ENCODE measurements at places on chromosomes 1 and 21.

DNA sequence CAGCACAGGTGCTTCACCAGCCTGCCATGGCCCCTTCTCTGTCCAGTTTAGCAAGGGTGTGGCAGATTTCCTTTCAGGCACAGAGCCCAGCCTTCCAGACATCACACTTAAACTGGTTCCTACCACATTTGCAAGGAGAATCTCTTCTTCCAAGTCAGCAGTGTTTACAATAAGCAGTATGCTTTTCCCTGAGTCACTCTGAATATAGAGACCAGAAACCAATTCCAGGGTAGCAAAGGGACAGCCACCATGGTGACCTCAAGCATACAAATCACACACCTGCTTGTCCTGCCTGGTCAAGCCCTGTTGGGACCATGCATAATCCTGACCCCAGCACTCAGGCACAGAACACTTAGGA lies 8.7 kb upstream of the CBR3 start:
- DNase-seq, result no peak

DNA sequence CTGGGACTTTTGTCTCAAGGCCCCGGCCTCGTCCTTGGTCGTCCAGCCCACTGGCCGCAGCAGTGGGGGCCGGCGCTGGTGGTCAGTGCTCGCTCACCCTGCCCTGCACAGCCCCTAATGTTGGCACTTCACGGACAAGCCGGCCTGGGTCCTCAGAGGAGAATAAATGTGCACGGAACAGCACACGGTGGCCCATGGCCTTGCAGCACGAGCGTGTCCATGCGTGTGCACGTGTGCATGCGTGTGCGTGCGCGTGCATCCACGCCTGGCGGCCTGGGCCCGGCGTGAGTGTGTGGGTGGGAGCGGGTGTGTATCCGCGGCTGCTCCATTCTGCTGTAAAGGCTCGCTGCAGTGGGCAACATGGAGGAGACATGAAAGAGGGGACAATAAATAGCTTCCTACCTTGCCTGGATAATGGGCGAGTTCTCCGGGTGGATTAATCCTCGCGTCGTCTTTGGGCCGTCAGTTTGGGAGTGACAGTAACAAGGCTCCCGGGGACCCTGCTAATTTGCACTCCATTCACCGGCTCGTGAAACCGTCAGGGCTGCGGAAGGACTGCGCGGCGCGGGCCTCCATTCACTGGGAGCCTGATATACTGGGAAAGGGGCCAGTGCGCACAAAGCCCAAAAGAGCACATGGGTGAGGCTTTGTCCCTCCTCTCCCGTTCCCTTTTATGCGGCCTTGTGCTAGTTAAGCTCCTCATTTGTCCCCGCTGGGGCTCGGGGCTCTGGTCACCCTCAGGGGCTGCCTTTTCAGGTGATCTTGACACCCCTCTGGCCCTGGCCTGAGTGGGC lies 142.8 kb downstream of the PRDM16 start:
- no peak for DNase-seq

GRCh38 chr1:243507001-243507671 lies 251.3 kb downstream of the SDCCAG8 start:
- no peak for DNase-seq

DNA sequence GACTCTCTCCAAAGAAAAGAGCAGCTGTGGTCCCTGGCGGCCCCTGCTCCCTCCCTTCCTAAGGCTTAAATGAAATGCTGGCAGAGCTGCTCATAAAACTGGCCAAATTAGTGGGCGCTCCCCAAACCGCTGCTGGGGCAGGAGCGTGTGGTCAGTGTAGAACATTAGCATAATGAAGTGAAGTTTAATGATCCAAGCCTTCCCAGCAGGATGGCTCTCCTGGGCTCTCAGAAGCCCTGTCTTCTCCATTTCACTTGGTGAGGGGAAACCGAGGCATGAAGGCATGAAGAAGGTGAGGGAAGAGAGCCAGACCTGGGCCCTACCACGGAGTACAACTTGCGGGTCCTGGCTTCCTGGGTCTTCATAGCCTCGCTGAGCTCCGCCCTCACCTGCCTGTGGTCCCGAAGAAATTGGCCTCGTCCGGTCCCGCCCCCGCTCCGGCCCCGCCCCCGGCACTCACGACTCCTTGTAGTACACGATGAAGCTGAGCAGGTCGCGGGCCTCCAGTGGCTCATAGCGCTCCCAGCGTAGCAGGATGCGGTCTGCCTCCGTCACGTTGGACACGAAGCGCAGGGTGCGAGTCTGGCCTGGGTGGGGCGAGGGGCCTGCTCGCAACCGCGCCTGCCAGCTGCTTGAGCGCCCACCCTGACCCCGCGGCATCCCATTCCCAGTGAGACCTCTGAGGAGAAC lies 10.3 kb downstream of the INSRR start:
- no peak for DNase-seq

GRCh38 chr1:234586892-234587485 lies 23.0 kb downstream of the IRF2BP2 start:
- no peak for DNase-seq

- no peak for DNase-seq
These were observed 28.4 kb downstream of the WDR26 start for GRCh38 chr1:224406216-224406615.

DNA sequence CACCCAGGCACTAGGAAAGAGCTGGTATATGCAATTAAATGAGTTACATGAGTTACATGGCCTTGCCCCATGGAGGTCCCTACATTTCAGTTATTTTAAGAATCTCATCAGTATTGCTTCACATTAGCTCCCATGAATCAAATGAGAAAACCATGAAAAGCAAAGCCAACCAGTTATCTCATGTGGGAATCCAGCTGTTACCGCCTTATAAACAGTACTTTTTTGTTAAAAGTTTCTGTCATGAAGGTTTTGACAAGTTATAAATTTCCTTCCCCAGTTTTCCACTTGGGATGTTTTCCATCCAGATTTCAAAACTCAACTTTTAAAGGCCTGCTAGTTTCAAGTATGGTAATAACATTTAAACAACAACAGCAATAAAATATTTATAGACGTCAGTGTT lies 544.8 kb downstream of the NUF2 start:
- DNase-seq, result no peak

- DNase-seq, result no peak
These were observed 8.5 kb downstream of the SH3BGRL3 start for GRCh38 chr1:26288311-26288941.

GRCh38 chr1:39933956-39934941 lies 20.7 kb upstream of the MFSD2A start:
- DNase-seq, result peak; percentile 65

GRCh38 chr1:20152599-20152930 lies 13.4 kb downstream of the PLA2G2F start:
- no peak for DNase-seq

DNA sequence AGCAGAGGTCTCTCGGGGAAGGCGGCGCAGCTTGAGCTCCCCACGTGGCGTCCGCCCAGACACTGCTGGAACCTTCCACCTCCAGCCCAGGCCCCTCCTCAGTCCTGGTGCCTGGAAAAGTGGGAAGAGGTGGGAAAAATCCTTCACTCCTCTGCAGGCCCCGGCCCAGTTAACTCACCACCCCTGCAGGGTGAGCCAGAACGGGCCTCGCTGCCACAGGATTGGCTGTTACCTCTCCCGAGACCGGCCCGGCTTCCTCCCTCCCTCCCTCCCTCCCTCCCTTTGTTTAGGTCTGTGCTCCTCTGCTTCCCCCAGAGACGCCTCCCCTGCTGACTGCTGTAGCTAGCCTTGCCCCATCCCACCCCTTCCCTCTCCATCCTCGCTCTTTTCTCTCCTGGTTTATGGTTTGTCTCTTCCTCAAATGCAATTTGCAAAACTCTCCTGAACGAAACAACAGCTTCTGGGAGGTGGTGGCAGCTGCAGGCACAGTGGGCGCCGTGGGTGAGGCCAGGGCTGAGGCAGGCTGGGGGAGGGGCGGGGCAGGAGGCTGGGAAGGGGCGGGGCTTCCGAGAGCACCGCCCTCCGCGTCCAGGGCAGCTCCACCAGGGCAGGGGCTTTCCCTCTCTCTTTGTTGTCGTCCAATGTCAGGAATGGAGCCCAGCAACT lies 6.5 kb downstream of the CAPN9 start:
- no peak for DNase-seq

DNA sequence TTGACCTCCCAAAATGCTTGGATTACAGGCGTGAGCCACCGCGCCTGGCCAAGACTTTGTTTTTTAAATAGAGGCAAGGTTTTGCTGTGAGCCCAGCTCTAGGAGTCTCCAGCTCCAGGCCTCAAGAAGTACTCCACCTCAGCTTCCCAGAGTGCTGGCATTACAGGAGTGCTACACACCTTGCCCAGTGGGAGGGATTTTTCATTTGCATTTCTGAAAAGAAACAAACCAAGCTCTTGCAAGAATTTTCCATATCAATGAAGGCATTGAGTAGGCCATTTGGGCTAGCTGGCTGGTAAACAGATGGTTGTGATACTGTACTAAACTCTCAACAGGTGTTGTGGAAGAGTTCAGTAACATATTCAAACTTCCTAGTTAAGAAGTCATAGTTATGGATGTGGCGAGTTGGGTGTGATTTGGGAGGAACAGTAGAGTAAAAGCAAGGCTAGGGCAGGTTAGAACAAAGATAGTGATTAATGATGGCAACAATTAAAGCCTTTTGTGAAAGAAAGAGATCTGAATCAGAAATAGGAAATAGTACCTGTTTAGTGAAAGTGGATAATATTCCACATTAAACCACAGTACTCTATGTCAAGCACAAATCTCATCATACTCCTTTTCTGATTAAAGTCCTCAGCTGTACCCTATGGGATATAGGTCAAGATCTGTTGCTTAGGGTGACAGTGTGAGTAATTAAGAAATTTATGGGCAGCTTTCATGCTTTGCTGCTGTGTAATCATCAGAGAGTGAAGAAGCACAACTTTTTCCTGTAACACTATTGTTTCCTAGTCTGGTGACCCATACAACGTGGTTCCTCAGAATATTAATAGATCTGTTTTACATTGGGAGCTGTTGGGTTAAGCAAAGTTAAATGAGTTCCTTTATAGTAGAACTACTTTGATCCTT lies 10.7 kb downstream of the AKIRIN1 start:
- DNase-seq, result no peak

DNA sequence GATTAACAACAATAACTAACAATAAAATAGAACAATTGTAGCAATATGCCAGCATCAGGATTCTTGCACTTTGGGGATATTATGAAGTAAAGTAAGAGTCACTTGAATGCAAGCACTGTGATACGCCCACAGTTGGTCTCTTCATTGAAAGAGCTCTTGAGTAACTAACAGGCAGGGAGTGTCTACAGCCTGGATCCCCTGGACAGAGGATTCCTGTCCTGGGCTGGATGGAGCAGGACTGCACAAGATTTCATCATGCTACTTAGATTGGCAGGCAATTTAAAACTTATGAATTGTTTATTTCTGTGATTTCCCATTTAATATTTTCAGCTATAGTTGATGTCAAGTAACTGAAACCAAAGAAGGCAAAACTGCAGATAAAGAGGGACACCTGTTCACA lies 13.7 kb upstream of the KRTAP19-5 start:
- DNase-seq, result no peak

GRCh38 chr21:42073145-42074099 lies 2.3 kb downstream of the UMODL1 start:
- no peak for DNase-seq

GRCh38 chr1:86650065-86650464 lies 54.3 kb upstream of the SH3GLB1 start:
- no peak for DNase-seq

DNA sequence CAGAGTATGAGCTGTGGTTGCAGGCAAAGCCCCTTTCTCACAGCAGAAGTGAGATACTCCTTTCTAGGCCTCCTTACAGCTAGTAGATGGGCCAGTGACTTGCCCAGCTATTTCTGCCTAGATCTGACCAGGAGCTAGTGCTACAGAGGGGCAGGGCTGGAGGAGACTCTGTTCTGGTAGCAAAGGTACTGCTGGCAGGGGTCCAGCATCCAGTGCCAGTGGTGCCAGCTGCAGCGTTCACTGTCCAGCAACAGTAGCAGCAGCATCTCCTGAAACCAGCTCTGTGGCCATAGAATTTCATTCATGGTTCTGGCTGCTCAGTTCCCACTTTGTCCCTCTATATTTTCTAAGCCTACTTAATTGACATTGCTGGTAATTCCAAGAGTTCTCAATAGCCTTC lies 62.5 kb upstream of the CNN3 start:
- no peak for DNase-seq

DNA sequence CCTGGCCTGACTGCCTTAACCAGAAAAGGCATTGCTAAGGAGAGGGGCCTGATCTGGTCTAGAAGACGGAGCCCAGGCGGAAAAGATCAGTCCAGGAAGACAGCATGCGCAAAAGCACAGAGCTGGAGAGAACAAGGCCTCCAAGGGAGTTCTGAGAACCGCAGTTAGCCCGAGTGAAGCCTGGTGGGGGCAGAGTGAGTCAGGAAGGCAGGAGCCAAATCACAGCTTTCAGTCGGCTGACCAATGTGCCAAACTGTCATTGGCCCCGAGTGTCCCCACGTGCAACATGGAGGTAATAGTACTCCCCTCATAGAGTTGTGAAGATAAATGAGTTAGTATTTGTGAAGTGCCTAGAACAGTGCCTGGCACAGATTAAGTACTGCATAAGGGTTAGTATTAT lies 1.2 kb upstream of the TSPAN2 start:
- no peak for DNase-seq

DNA sequence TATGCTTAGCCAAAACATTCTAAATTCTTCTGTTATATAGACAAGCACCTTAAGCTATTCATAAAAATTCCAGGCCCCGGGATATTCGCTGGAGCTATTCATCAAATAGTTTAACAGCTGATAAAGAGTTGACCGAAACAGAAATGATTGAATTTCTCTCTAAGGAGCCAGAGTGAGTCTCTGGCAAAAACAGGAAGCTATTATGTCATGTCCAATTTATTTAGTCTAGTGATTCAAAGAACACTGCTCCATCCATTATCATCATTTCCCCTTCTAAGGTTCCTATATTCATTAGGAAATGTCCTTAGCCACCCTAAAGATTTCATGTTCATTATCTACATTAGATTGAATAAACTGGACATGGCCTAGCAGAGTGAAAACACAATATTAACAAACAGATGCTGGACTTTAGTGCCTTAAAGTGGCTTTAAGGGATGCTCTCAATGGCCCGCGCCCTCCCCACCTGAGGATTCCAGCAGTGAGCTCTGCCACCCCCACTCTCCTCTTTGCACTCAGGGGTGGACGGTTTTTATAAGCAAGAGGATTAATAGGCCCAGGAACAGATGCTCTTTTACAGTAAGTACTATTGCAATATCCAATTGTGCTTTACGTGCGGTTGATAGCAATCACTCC lies 122.1 kb upstream of the RGS1 start:
- no peak for DNase-seq

GRCh38 chr21:41364308-41364707 lies 2.5 kb downstream of the MX2 start:
- DNase-seq, result no peak

DNA sequence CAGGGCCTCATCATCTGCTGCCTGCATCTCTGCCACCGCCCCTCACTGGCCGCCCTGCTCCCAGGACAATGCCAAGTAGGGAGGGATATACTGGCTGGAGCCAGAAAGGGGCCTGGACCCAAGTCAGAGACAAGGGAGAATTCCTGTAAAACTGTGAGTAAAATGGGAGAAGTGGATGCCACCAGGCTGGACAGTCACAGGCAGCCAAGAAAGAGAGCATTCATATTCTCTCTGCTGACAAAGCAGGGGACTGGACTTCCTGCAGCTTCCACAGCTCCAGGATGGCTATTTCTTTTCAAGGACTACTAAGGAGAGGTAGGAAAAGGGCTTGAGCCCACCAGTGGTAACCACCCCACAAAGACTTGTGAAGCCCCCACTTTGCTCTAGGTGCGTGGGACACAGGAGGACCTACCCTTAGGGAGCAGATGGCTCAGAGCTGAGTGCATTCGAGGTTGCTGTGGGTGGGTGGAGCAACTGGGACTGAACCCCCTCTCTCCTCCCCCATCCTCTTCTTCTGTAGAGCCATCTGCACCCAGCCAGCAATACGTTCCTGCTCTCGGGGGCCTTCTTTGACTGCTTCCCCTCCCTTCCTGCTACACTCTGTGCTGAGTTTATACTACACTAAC lies 57.5 kb downstream of the GLIS1 start:
- DNase-seq, result no peak

Data from non-pigmented ciliary epithelial cell (primary cell).